GOT3 (cell line): ENCODE measurements at places on chromosomes 1 and 21.

DNA sequence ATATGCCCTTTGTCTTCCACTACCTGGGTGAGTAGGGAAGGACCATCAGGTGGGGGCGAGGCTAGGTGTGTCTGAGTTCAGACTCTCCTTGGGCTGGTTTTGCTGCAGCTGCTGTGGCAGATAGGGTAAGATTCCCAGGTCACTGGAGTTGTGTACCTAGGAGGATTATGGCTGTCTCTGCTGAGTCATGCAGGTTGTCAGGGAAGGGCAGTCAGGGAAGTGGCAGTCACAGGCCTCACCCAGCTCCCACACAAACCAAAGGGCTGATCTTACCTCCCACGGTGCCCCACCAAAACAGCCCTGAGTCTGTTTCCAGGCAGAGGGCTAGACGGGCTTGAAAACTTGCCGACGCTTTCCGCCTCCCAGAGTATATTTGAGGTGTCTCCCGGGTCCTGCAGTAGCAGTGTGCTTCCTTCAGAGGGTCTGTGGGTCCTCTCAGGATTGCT, 201.6 kb upstream of the PLXNA2 start:
- DNase-seq = no peak

GRCh38 chr1:226798427-226799411, 59.6 kb upstream of the ITPKB start:
- DNase-seq = no peak

DNA sequence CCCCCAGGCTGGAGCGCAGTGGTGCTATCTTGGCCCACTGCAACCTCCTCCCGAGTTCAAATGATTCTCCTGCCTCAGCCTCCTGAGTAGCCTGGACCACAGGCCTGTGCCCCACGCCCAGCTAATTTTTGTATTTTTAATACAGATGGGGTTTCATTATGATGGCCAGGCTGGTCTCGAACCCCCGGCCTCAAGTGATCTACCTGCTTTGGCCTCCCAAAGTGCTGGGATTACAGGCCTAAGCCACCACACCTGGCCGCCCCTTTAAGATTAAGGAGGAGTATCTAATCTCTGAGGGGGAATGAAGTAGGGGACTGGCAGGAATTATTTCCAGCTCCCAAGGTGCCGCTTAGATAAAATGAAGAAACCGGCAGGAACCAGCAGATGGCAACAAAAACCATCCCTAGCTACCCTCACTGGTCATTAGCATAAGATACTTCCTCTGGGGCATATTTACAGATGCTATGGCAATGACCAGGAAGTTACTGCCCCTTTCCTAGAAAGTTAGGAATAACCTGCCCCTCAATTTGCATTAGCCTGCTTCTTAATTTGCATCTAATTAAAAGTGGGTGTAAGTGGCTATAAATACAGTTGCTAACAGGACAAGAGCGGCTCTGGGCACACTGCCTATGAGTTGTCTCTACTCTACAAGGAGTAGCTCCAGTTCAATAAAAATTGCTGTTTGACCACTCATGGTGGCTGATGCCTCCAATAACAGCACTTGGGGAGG, 7.1 kb upstream of the NSUN4 start:
- no peak for DNase-seq

- DNase-seq = no peak
These were observed 83.7 kb upstream of the GCLM start for GRCh38 chr1:93992954-93993353.

GRCh38 chr21:27359141-27359540, 392.3 kb upstream of the ADAMTS5 start:
- no peak for DNase-seq

- DNase-seq = no peak
These were observed 1211.6 kb upstream of the ADGRL4 start for GRCh38 chr1:80218112-80218511.

DNA sequence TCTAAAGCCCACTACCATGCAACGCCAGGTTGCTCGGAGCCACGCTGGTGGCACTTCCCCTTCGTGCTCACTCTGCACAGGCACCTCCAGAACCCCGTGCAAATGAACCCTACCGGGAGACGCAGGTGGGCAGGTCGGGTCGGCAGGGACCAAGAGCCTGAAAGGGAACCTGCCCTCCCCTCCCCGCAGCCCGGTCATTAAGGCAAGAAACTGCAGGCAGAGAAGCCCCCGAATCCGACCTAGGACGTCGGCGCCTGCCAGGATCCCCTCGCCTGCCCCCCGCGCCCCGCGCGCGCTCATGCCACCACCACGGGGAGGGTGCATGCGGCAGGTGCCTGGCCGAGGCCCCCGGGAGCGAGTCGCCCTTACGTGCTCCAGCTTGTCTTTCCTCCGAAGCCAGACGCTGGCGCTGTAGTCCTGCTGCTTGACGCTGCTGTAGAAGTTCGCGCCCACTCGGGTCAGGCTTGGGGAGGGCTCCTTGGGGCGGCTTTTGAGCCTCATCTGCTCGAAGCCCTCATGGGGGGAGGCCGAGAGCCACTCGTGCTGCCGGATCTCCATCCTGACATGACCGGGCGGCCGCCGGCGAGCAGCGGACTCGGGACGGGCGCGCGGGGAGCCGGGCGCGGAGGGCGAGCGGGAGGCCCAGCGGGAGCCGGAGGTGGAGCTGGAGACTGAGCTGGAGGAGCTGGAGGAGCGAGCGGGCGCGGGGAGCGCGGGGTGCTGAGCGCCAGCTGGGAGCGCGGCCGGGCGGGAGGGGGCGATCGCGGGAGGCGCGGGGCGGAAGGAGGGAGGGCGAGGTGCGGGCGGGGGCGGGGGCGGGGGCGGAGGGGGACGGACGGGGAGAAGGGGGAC, 552 bp downstream of the PLD5 start:
- peak; percentile 41 for DNase-seq

DNA sequence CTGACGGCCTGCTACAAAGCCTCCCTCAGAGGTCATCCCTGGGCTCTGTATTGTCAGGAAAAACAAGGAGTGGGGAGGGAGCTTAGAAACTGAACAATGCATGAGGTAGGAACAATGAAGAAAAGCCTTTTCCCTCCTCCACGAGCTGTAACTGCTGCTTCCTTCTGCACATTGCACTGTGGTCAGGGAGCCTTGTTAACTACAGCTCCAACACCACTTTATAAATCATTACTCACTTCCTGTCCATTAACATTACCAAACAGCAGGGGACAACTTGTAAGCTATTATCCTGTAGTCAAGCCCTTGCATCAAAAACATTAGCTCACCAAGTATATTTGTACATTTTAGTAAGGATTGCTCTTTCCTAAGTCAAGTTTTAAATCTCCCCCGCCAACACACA, 336.0 kb upstream of the NR5A2 start:
- no peak for DNase-seq

DNA sequence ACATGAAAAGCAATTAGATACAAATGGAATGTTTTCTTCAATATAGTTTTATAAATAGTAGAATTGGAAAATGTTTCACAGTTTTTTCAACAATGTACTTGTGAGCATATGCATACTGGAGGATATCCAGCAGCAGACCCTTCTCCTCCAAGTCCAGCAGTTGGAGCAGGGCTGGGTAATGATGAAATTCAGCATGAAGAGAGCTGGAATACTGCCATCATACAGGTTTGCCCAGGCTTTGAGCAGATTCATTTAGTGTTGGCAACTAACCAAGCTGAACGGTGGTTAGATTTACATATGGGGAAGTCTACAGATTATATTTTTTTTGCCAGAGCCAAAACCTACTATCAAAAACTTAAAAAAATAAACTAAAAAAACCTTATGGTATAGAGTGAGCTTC, 38.3 kb downstream of the WDR3 start:
- no peak for DNase-seq

DNA sequence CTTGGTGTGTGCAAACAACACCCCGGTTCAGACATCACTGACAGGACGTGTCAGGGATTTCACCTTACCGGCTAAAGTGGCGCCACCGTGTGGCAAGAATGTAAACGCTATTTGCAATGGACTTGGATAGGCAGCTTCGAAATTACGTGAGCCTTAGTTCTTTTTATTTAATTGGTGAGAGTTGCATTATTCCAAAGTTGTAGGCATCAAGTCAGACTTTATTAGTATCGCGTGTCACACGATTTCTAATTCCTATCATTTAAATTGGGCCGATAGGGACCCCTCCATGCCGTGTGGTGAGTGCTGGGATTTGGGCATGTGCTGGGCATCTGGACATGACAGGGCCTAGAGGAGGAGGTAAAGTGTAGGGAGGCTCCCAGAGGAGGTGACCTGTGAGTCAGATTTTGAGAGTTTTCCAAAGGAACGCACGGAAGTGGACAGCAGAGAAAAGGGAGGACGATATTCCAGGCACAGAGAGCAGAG, 14.5 kb upstream of the CPT2 start:
- DNase-seq = peak; percentile 19

GRCh38 chr1:168057921-168058320, 78.8 kb downstream of the GPR161 start:
- no peak for DNase-seq

DNA sequence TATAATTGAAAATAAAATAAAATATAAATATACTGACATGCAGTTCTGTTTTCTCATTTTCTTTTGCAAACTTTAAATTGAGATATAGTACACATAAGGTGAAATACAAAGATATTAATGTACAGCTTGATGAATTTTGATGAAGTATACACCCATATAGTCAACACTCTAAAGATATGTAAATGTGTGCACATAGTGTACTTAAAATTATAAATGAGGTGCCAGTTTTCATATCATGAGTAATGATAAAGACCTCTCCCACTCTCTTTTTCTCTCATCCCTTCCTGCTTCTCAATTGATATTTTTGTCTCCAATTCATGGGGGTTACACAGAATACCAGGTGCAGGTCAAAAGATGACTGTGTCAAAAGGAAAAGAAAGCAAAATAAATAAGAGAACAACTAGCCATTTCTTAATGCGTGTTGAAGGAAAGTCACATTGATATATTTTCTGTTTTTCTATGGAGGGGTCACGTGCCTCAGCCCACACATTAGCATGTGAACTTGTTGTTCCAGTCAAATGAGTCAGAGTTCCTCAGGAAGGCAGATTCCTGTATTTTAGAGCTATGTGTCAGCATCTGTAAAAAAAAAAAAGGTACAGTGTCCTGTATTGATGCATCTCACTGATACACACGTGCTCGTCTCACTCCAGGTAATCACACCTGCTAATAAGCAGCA, 64.3 kb upstream of the HOOK1 start:
- peak; percentile 9 for DNase-seq

- no peak for DNase-seq
These were observed 15.9 kb downstream of the COL8A2 start for GRCh38 chr1:36109041-36109679.

DNA sequence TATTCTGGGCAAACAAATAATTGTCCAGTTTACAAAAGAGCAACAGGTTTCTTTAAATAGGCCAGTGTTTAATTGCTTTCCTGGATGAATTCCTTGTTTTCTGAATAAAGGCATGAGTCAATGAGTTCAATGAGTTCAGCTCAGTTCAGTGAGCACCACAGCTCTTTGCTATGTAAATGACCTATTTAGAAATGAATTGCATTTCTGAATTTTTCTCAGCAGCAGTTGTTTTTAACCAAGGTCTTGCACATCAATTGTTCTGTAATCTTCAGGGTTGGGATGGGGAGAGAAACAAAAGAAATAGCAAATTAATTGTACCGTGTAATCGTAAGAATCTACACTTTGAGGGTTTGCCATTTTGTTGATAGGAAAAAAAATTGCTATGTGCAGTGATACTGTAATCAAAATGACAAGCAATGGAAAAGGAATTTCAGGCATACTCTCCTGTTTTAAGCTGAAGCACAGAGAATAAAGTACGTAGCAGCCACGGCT, 45.7 kb downstream of the MIS18A start:
- DNase-seq = no peak

- DNase-seq = no peak
These were observed 5.5 kb downstream of the IL24 start for GRCh38 chr1:206902702-206903101.

DNA sequence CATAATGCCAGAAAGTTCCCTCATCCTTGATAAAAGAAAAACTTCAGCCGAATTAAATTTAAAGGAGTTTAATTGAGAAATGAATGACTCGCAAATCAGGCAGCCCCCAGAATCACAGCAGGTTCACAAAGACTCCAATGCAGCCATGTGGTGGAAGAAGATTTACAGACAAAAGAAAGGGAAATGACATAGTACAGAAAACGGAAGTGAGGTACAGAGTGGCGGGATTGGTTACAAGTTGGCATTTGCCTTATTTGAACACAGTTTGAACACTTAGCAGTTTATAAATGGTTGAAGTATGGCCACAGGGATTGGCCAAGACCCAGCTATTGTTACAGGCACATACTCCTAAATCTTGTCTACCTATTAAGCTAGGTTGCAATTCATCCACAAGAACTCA, 46.6 kb downstream of the HIVEP3 start:
- no peak for DNase-seq

DNA sequence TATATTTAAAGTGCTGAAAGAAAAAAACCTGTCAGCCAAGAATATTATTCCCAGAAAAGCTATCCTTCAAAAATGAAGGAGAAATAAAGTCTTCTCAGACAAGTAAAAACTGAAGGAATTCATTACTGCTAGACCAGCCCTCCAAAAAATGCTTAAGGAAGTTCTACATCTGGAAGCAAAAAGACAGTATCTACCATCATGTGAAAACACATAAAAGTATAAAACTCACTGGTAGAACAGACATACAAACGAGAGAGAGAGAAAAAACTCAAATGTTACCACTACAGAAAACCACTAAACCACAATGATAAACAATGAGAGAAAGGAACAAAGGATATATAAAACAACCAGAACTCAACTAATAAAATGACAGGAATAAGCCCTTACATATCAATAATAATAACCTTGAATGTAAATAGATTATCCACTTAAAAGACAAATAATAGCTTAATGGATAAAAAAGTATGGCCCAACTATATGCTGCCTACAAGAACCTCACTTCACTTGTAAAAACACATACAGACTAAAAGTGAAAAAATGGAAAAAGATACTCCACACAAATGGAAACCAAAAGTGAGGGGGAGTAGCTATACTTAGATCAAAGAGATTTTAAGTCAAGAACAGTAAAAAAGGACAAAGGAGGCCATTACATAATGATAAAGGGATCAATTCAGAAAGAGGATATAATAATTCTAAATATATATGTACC, 22.0 kb downstream of the NSL1 start:
- no peak for DNase-seq

DNA sequence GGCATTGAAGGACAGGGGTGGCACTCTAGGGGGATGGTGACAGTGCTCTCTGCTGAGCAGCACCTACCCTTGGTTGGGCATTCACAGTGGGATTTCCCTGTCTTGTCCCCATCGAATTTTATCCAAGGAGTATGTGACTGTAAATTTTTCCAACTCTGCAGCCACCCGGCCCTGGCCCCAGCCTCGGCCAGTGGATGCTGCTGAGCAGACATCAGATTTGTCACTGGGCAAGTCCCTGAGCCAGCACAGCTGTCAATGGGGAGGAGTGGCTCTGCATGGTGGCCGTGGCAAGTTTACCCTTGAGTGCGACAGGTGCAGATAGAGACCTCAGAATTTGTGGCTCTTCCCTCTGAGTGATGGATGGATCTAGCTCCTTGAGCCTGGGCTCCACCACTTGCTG, 240.2 kb upstream of the CSF3R start:
- no peak for DNase-seq

- DNase-seq = no peak
These were observed 37.2 kb upstream of the AGO1 start for GRCh38 chr1:35845766-35846165.

GRCh38 chr21:46052703-46053651, 44.9 kb upstream of the COL6A2 start:
- DNase-seq = no peak

- DNase-seq = no peak
These were observed 38.6 kb downstream of the LHX9 start for GRCh38 chr1:197955486-197956394.
